ENCODE measurements at places on chromosomes 11 and 22.
A peak's percentile ranks its signal among the peaks of the same experiment; 100 is the strongest.

DNA sequence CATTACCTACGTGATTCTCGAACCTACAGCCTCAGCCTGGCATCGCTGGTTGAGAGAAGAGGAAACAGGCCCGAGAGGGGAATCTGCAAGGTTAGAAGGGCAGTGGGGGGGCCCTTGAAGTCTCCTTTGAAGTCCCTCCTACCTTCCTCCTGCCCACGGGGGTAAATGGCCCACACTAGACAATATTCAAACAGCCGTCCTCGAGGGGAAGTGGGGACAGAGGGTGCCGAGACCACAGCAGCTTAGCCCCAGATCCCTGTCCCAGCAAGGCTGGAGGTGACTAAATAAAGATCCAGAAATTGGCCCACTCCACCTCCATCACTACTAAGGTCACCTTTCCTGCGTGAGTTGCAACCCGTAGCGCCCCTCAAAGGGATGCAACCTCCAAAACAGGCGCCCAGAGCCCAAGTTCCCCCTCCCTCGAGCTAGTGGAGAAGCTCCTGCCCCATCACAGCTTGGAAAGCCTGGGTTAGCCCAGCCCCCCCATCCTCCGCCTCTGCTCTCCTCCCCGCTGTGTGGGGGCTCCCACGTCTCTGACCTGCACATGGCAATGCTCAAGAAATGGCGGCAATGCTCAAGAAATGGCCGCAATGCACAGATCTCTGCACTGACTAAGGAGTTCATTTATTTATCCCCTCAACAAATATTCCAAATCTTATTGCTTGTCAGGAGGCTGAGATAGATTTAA, 788 bp upstream of the RASL10A start:
- DNase-seq = no peak

DNA sequence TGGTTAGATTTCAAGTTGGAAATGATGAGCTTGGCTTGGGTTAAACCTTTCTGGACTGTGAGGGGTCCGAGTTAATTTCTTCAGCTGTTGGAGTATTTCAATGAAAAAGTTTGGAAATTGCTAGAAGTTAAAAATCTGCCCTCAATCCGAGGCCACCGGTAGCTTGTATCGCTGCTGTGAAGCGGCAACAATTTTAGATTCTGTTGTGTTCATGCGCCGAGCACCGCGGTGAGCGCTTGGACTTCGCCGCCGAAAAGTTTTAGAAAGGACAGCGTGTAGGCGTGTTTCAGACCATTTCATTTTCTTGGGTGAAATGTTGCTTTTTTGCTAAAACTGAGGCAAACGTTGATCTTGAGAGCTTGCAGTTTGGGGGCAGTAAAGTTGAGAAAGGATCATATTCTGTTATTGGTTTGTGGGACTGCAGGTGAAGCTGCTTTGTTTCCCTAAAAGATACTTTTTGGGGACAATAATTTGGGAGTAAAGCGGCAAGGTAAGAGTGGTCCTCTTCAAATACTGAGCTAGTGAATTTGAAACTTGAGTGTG, 928 bp downstream of the FBXO7 start:
- DNase-seq = peak; percentile 44

DNA sequence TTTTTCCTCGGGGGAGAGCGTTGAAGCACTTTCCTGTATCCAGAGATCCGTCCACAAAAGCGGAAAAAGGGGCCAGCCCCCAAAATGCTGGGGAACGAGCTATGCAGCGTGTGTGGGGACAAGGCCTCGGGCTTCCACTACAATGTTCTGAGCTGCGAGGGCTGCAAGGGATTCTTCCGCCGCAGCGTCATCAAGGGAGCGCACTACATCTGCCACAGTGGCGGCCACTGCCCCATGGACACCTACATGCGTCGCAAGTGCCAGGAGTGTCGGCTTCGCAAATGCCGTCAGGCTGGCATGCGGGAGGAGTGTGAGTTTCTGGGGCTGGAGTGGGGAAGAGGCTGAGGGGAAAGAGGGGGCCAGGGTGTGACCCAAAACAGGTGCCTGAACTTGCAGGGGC, 2.6 kb downstream of the NR1H3 start:
- no peak for DNase-seq

DNA sequence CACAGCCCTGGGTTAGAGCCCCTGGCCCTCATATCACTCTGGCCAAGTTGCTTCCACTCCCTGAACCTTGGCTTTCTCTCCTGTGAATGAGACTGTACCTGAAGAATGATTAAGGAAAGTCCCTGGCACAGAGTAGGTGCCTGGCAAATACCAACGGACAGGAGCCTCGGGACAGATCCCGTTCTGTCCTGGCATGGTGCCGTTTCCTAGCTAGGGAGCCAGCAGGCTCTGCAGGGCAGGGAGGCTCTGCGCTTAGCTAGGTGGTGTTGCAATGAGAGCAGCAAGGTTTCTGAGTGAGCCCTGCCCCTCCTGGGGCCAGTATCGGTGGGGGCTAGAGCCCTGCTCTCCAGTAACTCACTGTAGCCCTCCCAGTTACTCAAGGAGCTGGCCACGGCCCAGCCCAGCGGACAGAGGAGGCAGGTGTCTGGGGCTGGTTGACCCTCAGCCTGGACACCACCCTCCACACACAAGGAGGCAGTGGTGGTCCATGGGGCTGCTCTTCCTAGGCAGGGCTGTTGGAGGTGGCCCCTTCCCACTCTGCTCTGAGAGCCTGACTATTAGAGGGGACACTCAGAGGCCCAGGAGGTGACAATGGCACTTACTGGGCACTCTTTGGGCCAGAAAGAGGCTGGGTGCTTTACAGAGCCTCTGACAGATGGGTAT, 74.4 kb downstream of the NFAM1 start:
- DNase-seq = no peak
